Left lobe of liver (tissue), 2 donors: ENCODE measurements at places on chromosomes 5 and 9.

DNA sequence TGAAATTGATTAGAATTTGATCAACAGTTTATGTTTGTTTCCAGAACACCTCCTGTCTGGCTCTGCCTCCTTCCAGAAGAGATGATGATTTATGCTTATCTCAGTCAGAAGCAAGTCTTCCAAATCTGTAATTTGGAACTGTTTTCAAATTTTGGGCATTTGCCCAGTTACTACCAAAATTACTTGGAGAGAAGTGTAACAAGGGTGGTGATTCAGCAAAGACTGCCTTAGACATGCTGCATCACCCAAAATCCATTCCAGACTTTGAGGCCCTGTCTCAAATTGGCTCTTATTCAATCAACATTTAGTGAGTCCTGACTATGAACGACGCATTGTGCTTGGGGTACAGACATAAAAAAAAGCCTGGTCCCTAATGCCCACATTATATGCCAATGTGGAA is 89.4 kb downstream of the SH3TC2 start:
- DNase-seq: no peak

DNA sequence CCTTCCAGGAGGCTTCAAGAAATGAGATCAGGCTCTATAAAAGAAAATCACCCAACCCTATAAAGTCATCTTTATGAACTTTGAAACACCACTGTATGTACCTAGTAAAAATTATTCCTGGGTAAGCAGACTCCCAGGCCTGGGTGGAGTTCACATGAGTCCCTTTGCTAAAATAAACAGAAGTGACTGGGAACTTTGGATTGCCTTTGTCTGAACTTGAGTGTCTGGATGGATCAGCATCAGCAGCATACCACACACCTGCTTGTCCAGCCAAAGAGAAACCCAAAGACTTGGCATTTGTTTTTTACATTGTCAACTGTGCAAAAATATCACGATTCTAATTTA is 79.6 kb upstream of the CDKN2B start:
- no peak for DNase-seq

GRCh38 chr5:34534523-34535103 is 121.5 kb upstream of the RAI14 start:
- DNase-seq: no peak

- DNase-seq: no peak
Observed at GRCh38 chr9:14066831-14067230, 247.1 kb downstream of the NFIB start.

- no peak for DNase-seq
Observed at GRCh38 chr9:29211580-29212396, 1638.5 kb upstream of the C9orf72 start.

- no peak for DNase-seq
Observed at GRCh38 chr9:113668061-113668460, 204.5 kb downstream of the RGS3 start.

DNA sequence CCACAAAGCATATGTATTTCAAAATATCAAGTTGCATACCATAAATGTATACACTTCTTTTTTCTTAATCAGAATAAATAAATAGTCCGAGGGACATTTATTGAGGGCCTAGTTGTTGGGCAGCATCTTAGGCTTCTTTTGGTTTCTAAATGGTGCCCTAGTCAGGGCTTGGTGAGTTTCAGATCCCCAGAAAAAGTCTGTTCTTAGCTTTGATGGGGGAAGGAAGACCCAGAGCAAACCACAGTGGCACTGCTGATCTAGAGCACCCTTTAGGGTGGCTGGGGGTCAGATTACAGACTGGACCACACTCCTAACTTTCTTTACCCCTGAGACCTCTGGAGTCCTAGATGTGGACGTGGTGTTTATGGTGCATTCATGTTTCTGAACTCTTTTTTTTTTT is 97.8 kb downstream of the C9orf152 start:
- DNase-seq: no peak

DNA sequence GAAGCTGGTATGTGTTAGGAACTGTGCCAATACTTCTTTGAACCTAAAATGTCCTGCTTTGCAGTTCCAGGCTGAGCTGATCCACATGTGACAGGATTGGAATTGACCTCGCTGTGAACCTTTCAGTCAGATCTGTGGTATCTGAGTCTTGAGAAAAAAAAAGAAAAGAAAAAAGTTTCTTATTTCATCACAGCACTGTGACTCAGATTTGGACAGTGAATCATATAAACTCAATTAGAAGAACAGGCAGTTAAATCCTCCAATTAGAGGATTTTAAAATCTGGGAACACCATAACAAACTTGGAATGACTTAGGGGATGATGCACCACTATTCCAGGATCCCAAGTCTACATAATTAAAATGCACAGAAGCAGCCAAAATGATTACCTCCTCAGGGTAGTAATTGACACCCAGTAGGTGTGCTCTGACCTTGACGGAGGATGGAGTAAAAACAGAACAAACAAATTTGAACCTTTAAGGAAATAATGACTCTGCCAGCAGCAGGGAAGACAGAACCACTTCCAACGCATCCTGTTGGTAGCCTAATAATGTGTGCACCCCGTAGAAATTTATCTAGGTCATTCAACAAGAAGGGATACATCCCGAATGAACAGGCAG is 57.8 kb upstream of the RAI14 start:
- DNase-seq: no peak

DNA sequence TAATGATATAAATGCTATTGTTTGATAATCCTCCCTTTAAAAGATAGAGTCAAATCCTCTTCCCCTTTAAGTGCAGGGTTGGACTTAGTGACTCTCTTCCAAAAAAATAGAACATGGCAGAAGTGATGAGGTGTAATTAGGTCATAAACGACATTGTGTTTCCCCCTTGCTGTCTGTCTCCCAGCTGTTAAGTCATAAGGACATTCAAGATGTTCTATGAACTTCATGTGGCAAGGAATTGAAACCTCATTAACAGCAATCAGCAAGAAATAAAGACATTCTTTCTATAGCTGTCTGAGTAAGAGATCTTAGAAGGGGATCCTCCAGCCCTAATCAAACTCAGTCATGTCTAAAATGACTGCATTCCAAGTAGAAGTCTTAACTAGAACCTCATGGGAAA is 3.3 kb upstream of the SLC25A46 start:
- no peak for DNase-seq

GRCh38 chr9:131771646-131772045 is 31.8 kb upstream of the RAPGEF1 start:
- DNase-seq: no peak

DNA sequence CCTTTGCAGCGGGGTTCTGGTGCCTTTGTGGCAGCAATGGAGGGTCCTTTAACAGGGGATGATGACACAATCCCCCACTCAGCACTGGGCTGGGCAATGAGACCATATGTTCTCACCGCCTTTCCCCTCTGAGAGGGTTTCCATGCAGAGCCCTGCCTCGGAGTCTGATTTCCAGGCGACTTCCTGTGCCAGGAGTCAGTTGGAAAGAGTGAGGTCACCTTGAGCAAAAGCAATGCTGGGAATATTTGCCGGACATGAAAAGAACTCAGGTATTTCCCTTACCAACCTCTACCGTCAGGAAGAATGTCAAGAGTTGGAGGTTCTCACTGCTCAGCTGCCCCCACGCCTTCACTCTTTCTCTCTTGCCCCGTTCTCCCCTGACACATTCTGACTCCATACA is 284.2 kb upstream of the IRX1 start:
- DNase-seq: no peak

DNA sequence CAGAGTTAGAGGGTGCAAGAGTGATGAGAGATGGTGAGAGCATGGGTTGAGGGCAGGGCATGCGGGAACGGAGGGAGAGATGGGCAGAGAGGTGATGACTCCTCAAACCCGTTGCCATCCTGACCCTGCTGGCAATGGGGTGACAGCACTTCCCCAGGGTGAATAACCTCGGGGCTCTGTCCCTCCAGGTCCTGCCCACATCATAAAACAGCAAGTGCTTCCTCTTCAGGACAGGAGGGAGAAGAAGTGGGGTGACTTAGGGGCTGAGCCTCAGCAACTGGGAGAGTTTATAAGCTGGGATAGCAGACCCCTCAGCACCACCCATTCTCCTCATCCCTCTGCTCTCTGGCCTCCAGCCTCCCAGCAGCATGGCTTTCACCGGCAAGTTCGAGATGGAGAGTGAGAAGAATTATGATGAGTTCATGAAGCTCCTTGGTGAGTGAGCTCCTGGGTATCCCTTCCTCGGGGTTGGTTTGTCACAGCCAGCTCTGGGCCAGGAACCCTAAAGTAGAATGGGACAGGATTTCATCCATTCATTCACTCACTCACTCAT is at the start of gene FABP6:
TSS of gene FABP6 (plus strand) at position 317 of the 553 bp plus-strand sequence. CDS start at position 369, 52 bp downstream.
- no peak for DNase-seq

GRCh38 chr9:110802416-110803035 is 133.9 kb downstream of the MUSK start:
- no peak for DNase-seq

DNA sequence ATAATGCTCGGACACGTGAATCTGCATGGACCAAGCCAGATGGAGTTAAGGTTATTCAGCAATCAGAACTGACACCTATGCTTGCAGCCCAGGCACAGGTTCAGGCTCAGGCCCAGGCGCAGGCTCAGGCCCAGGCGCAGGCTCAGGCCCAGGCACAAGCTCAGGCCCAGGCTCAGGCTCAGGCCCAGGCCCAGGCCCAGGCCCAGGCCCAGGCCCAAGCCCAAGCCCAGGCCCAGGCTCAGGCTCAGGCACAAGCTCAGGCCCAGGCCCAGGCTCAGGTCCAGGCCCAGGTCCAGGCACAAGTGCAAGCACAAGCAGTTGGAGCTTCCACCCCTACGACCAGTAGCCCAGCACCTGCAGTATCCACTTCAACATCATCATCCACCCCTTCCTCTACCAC is 11.8 kb downstream of the TCERG1 start:
- no peak for DNase-seq

GRCh38 chr9:23587433-23587832 is 238.6 kb downstream of the ELAVL2 start:
- DNase-seq: peak; percentile 45

DNA sequence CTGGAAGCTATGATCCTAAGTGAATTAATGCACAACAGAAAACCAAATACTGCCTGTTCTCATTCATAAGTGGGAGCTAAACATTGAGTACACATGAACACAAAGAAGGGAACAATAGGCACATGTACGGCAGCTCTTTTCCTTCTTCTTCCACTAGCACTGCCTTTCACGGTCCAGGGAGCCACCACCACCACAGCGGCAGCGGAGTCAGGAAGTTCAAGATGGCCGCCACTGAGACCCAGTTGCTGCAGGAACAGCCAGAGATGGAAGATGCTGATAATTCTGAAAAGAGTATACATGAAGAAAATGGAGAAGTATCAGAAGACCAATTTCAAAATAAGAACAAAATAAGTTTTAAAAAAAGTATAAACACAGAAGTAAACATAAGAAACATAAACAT is 39.5 kb upstream of the TNFSF15 start:
- no peak for DNase-seq

GRCh38 chr5:30239331-30240022 is 954.0 kb upstream of the CDH6 start:
- DNase-seq: no peak

- DNase-seq: no peak
Observed at GRCh38 chr9:76245518-76245917, 148.7 kb downstream of the RFK start.

GRCh38 chr5:153551537-153552079 is 61.1 kb downstream of the GRIA1 start:
- DNase-seq: no peak

DNA sequence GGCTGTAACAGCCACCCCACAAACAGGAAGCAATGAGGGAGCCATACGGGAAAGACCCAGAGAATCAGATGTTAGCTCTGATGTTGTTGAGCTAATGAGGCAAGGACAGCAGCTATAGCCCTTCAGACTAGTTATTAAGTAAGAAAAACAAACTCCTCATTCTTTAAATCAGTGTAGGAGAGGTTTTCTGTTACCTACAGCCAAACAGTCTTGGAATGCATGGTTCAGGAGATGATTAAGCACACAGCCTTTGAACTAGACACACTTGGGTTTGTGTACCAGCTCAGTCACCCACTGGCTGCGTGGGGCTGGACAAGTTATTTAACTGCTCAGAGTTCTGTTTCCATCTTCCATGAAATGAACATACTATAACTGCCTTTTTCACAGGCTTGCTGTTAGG is 68.1 kb downstream of the SPOCK1 start:
- DNase-seq: no peak

- DNase-seq: no peak
Observed at GRCh38 chr5:8598996-8599395, 730.0 kb downstream of the MTRR start.

DNA sequence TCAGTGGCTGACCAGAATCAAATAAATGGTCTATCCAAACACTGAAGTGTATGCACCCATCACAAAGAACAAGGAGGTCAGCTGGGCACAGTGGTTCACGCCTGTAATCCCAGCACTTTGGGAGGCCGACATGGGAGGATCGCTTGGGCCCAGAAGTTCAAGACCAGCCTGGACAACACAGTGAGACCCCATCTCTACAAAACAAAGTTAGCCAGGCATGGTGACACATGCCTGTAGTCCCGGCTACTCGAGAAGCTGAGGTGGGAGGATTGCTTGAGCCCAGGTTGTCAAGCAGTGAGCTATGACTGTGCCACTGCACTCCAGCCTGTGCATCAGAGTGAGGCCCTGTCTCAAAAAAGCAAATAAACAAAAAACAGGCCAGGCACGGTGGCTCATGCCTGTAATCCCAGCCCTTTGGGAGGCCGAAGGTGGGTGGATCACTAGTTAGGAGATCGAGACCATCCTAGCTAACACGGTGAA is 40.5 kb downstream of the SEMA4D start:
- no peak for DNase-seq

GRCh38 chr5:62814991-62815390 is 236.4 kb downstream of the LRRC70 start:
- DNase-seq: no peak

- no peak for DNase-seq
Observed at GRCh38 chr9:116480700-116481099, 206.4 kb upstream of the TRIM32 start.

GRCh38 chr5:66307647-66308241 is 163.6 kb downstream of the SREK1 start:
- DNase-seq: no peak

DNA sequence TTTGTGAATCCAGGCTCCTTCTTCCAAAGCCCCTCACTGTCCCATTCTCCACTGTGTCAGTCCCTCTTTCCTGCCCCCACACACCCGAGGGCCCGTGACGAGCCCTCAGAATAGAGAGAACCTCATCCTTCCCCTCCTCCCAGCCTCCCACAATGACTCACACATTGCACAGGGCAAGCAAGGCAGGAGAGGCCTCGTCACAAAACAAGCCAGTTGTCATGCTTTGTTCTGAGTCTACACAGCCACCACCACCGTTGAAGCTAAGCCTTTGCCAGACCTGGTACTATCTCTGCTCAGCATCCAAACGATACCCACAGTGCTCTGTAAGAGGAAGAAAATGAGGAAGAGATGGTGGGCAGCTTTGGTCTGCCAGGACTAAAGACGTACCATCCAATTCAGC is 142.2 kb upstream of the ZNF366 start:
- no peak for DNase-seq

GRCh38 chr5:2183154-2184025 is 300.7 kb upstream of the IRX4 start:
- DNase-seq: peak; percentile 11

DNA sequence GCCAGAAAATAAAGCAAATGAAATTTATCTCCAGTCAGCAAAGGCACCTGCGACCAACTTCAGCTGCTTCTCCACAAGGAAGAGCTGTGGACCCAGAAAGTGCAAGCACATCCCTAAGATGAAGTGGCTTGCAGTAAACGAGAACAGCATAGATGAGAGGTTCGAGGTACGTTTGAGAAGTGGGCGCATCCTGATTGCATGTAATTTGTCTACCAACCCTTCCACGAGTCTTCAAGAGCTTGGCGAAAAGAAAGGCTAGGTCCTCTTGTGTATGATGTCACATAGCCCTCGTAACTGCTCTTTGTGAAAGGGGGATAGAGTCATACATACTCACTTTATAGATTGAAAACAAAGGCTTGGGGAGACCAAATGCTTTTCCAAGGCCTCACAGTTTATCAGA is 6.0 kb upstream of the LCP2 start:
- DNase-seq: no peak

- peak; percentile 65 for DNase-seq
Observed at GRCh38 chr9:131530546-131530919, 530 bp downstream of the UCK1 start.
